ENCODE measurements at places on chromosomes 11 and 22.

DNA sequence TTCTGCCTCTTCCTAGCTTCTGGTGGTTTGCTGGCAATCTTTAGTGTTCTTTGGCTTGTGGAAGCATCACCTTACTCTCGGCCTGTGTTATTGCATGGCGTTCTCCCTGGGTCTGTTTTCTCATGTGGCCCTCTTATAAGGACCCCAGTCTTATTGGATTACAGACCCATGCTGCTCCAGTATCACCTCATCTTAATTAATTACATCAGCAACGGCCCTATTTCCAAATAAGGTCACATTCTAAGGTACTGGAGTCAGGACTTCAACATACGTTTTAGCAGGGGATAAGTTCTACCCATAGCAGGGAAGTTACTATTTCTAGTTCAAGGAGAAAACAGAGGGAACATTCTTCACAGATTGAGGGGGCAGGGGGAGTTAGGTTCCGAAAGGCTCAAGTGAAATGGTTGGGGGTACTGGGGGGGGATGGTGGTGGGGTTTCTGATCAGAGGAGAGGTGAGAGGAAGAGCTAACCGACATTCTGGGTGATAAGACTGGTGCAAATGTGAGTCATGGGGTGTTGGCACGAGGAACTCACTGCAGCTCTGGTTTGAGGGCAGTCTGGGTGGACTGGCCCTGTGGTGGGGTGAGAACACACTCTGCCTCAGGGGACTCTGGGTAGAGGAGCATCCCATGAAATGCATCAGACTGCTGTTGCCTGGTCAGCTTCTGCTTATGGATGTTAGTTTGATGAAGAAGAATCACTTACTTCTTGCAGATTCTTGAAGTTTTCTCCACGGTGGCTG lies 51.5 kb upstream of the ZBED5 start:
- DNase-seq, result no peak

DNA sequence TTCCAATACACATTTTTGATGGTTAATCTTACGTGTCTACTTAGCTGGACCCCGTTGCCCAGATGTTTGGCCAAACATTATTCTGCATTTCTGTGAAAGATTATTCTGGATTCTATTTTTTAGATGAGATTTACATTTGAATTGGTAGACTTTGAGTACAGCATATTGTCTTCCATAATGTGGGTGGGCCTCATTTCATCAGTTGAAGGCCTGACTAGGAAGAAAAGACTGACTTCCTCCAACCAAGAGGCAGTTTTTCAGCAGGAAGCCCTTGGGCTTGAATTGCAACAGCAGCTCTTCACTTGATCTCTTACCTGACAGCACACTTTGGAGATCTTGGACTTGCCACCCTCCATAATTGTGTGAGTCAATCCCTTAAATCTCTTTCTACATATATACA lies 58.7 kb downstream of the FDX1 start:
- DNase-seq, result no peak

GRCh38 chr11:70522593-70523311 lies 124.4 kb downstream of the CTTN start:
- DNase-seq, result no peak

DNA sequence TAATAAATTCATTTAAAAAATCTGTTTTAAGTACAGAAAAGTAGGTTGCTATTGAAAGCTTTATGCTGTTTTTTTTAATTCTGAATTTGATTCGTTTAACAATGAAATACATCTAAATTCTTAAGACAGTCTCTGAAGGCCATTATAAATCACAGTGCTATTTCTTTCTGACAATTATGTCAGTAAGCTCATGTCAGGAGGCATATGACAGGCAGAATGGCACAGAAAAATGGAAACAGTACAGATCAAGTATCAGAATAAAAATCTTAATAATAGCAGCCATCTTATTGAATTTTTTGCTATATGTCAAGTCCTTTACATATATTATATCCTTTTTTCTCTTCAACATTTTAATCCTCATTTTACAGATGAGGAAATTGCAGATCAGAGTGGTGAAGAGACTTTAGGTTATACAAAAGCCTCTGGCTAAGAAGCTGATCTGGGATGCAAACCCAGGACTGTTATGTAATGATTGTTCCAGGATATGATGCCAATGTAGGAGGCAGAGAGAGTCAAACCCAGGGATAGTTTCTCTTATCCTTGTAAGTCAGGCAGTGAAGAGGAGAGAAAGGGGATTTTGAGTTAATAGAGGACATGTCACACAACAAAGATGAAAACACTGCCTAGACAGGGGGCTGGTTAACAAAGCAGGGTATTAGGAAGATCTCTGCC lies 283.1 kb upstream of the CCDC90B start:
- DNase-seq, result no peak

GRCh38 chr11:111577821-111578220 lies 24.4 kb upstream of the SIK2 start:
- no peak for DNase-seq

GRCh38 chr11:114237321-114238280 lies 58.6 kb upstream of the NNMT start:
- DNase-seq, result no peak

DNA sequence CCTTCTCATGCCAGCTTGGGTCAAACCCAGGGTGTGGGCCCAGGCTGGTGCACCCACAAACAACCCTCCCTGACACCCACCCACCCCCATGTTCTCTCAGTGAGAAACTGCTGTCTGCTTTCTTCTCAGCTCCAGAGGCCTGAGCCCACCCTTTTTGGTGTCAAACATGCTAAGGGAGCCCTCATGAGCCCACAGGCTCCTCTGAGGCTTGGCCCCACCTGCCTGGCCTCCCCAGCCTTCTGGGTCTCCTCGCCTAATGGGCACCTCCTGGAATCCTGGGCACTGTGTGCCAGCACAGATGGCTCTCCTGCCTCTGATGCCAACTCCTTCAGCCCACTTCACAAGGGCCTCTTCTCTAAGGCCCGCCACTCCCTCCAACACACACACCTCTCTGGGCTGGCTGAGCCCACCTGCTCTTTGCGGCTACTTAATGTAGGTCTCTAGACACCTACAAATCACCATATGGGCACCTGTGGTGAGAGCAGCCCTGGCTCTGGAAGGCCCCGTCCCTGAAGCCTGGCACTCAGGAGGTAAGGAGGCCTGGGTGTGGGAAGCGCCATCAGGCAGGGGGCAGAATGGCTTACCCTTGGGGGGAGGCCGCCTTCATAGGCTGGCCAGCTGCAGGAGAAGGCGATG lies 4.4 kb downstream of the NAGA start:
- no peak for DNase-seq

- DNase-seq, result no peak
These were observed 322.5 kb upstream of the SORL1-AS1 start for GRCh38 chr11:121775276-121775675.

DNA sequence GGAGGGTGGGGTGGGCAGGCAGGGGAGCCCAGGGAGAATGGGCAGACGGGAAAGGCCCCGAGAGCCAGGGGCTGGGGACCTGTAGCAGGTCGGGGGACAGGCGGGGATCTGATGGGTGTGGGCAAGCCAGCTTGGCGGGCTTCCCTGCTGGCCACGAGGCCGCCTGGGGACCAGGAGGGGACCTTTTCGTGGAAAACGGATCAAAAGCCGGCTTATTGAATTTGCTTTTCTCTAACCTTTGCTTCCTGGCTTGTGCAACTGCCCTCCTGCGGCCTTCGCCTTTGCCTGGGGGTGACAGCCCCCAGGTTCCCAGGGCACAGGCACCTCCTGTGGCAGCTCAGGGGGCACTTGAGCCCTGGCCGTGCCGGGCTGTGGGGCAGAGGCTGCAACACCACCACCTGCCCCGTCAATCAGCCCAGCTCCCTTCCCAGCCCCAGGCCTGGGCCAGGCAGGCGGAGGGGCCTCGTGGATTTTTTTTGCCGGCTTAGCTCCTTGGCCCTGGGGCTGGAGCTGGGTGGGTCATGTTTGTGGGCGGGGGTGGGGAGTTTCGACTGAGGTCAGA lies 41.6 kb upstream of the H19 start:
- DNase-seq, result no peak

GRCh38 chr11:117271208-117271607 lies 19.9 kb upstream of the BACE1-AS start:
- DNase-seq, result no peak

DNA sequence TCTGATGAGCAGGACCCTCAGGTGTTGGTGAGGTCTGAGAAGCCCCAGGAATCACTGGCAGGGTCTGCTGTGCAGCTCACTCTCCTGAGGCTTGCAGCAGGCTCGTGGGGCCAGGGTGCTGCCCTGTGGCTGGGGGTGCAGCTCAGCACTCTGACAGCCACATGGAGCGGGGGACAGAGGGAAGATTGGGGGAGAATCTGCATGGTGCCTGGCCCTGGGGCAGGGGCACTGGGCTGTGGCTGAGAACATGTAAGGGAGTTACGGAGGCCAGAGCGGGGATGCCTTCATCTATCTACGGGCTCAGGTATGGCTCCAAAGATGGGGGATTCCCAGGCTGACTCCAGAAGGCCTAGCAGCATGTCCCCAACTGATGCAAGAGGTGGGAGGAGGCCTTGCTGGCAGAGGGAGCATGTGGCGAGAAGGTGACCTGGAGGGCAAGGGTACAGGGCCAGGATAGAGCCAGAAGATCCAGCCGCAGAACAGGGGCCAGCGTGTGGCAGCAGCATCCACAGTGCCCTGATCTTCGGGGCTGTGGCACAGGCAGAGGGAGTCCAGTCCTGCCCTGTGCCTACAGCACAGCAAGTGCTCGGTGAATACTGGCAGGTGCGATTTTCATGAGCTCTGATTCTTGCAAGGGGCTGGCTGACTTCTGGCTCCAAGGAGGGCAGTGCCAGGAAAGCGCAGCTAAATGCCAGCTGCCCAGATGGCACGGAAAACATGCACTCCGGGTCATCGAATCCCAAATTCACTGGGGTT lies 184.7 kb downstream of the CTTN start:
- DNase-seq, result no peak

GRCh38 chr11:132263241-132263640 lies 892.8 kb downstream of the NTM start:
- DNase-seq, result no peak

GRCh38 chr22:23563111-23563510 lies 17.0 kb downstream of the IGLL1 start:
- no peak for DNase-seq

- no peak for DNase-seq
These were observed 345.4 kb upstream of the KIRREL3 start for GRCh38 chr11:127345819-127346459.

- DNase-seq, result no peak
These were observed 750.6 kb upstream of the CCDC90B start for GRCh38 chr11:84036664-84037194.

DNA sequence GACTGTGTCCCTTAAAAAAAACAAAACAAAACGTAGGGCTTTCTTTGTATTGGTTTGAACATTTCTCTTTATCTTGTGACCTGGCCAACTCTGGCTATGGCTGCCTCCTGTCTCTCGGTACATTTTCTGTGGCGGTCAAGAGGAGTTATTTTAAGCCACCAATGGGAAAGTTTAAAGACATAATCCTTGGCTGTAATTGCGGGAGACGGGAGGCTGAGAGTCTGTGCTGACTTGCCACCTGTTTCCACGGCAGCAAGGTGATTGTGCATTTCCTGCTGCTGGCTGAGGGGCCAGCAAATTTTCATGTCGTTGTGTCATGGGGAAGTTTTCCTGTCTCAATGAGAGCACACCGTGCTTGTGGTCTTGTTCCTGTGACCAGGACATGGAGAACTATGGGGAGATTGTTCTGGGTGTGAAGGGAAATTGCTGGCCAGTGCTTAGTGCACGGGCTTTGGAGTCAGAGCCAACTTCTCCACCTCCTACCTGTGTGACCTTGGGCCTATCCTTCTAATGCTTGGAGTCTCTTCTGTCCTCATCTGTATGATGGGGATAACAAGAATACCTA lies 11.0 kb downstream of the PTPRJ start:
- no peak for DNase-seq

DNA sequence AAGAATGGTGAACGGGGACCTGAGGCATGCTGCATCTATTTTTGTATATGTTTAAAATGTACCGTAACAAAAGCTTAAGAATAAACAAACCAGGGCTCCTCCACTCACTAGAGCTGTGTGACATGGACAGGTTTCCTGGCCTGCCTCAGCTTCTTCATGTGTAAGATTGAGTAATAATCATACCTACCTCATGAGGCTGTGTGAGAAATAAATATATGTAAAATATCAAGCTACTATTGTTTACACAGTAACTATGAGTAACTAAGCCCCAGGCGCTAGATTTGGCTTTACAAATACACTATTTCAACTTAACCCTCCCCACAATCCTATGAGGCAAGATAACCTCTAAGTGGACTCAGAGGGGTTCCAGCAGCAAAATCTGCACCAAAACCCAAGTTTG lies 66.4 kb downstream of the SMCO4 start:
- no peak for DNase-seq

DNA sequence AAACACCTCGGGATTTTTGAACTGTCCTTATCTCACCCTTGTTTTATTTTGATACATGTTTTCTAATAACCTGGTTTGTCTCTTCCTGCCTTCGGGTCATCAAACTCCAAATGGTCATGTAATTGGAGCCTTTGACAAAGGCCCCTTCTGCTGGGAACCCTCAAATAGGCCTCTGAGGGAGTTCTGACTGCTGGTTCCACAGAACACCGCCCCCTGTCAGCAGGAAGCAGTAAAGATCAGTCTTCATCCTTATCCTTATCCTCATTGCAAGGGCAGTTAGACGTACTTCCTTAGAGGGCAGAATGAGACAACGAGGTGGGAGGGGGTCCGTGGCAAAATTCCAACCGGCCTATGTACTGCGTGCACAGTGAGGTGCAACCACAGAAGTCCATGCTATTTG lies 12.1 kb downstream of the TRIM51 start:
- no peak for DNase-seq

DNA sequence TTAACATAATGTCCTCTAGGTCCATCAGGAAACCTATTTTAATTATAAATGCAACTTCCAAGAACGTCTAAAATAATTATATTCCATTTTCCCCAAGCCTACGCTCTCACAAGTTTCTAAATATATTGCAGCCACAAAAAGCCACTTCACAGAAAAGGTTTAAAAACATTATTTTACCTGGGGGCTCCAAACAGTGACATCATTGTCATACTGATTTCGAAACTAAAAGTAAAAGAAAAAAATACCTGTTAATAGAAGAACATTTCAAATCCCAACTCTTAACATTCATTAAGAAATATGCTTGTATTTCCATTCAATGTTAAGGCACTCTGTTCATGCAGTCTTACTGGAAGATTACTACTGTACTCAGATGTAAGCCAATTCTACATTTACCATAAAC lies 1.4 kb downstream of the PSMA1 start:
- DNase-seq, result no peak

DNA sequence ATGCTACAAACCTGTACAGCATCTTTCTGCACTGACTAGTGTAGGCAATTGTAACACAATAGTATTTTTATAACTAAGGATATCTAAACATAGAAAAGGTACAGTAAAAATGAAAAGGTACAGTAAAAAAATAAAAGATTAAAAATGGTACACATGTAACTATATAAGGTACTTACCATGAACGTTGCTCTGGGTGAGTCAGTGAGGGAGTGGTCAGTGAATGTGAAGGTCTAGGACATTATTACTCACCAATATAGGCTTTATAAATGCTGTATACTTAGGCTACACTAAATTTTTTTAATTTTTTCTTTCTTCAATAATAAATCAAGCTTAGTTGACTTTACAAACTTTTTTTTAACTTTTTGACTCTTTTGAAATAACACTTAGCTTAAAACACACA lies 59.9 kb downstream of the EIF3M start:
- DNase-seq, result no peak

DNA sequence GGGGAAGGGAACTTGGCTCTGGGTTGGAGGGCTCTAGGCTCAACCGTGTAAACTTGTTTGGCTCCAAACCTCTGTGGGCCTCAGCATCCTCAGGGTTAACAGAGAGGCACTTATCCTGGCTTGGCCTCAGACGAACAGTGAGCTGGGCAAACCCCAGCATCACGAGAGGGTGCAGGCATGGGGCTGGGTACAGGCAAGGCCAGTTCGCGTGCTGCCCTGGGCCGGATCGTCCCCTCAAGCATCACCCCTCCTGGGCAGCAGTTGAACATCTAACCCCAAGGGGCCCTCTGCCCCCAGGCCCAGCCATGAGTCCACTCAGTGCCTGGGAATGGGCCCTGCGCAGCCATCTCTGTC lies 1.9 kb downstream of the EHBP1L1 start:
- DNase-seq, result no peak
